ENCODE measurements at places on chromosomes 16 and 17.

DNA sequence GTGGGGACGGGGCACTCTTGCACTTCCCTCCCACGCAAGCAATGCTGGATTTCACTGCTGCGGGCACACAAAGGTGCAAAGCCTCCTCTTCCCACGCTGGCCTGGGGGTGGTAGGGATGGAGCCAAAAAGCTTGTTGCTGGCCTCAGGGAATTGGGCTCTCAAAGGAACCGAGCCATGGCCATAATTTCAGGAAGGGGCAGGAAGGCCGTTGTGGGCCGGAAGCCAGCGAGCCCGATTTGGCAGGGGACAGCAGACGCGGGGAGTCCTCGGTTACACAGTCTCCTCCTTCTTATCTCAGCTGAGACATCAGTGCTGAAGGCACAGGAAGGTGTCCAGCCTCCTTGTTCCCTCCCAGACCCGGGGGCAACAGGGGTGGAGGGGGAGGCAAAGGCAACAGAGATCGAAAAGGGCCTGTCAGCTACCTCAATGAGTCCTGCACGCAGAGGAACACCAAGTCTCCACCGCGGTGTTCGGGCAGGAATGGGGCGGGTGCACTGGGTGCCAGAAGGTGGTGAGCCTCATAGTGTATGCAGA, 59.5 kb downstream of the SLFN11 start:
- DNase-seq, result no peak

DNA sequence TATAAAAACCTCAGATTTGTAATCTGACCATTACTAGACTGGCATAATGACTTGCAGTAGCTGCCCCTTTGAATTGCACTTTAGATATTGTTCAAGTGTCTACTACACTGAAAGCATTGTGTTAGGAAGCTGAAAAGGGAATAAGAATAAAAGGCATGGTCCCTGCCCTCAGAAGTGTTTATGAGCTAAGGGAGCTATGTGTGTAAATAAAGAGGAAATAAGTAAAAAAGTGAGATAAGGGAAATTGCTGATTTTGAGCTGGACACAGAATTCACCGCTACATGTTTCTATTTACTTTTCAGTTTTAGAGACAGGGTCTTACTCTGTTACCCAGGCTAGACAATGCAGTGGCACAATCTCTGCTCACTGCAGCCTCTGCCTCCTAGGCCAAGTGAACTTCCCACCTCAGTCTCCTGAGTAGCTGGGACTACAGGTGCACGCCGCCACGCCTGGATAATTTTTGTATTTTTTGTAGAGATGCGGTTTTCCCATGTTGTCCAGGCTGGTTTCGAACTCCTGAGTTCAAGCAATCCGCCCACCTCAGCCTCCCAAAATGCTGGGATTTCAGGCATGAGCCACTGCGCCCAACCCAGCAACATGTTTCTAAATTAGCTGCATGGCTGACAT, 57.0 kb downstream of the GRB2 start:
- no peak for DNase-seq

DNA sequence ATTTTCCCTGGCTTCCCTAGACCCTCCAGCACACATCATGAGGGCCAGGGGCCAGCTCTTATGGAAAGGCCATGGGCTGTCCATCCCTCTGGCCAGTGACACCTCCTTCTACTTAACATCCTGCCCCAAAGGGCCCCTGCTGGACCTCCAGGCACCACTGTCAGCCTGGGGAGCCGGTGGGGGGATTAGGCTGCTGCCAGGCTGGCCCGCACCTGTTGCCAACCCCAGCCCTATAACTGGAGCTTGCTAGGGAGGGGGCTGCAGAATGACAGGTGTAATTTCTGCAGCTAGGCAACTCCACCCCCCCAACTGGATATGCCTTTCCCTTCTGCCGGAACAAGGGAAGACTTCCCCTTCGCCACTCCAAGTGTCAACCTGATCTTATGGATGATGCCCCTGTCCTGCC, 12.5 kb downstream of the RARA start:
- DNase-seq, result no peak

DNA sequence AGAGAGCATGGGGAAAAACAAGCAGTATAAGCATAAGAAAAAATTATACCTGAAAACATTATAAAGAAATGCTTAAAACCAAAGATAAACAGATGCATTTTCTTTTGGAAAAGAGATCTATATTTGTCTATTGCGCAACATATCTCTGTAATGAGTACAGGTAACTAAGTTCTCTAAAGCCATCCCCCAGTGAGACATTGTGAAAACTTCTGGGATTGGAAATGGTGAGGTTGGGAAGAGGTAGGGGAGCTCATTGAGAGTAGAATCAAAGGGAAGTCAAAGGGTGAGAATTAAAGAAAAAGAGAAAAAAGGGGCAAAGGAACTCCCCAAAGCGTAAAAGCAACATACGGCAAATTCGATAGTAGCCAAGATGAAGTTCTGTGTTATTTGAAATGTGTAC, 257.9 kb upstream of the RBFOX1 start:
- DNase-seq, result no peak

DNA sequence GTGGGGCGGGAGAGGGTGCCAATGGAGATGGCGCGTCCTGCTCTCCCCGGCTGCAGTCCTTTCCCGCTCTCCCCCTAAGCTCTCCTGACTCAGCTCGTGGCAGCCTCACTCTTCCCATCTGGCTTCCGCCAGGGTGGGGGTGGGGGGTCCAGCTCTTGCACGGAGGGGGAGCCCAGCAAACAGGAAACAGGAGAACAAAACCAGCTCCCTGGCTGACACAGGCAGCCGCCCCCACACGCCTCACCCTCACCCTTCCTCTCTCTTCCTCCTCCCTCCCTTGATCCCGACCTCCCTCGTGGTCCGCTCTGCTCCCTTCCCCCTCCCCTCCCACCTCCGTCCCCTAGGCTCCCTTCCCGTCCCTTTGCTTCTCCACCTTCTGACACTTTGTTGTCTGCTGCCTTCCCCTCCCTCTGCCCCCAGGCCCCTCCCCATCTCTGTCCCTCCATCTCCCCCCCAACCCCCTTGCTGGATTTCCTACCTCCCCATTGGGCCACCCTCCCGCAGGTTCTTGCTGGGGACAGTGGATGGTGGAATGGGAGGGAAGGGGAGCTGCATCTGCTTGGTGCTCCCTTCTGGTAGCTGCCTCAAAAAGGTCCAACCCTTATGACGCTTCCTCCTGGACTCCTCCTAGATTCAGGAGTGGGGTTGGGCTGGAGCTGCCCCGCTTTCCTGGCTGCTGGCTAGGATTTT, 23.7 kb downstream of the ARHGAP23 start:
- no peak for DNase-seq

GRCh38 chr17:67528751-67529436, 151.8 kb downstream of the PITPNC1 start:
- no peak for DNase-seq

- no peak for DNase-seq
Measured at GRCh38 chr16:82535262-82535661, 91.5 kb upstream of the CDH13 start.

- peak; percentile 21 for DNase-seq
Measured at GRCh38 chr16:26454102-26454501, 612.6 kb upstream of the C16orf82 start.

DNA sequence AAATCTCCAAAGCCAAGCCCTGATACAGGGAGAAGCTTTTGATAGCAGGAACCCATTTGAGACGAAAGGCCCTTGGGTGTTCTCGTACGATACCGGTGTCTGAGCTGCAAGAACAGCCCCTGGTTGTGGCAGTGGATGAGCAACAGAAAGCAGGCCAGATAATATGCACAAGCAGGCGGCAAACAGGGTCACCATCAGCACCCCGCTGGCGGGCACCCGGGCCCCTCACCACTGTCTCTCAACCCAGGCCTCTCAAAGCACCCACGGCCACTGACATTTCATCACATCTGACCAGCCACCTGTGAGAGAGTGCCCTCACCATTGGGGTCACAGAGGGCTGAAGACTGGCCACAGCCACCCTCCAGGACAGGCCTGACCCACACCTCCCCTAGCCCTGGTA, 230.4 kb downstream of the C16orf78 start:
- no peak for DNase-seq

- DNase-seq, result no peak
Measured at GRCh38 chr16:85707528-85708095, 18.9 kb upstream of the GINS2 start.

- peak; percentile 99 for DNase-seq
Measured at GRCh38 chr17:7014261-7014994, 2.0 kb downstream of the RNASEK start.

GRCh38 chr17:59315866-59316265, 15.6 kb upstream of the YPEL2 start:
- no peak for DNase-seq

GRCh38 chr16:53435066-53435688, 906 bp downstream of the RBL2 start:
- peak; percentile 85 for DNase-seq

DNA sequence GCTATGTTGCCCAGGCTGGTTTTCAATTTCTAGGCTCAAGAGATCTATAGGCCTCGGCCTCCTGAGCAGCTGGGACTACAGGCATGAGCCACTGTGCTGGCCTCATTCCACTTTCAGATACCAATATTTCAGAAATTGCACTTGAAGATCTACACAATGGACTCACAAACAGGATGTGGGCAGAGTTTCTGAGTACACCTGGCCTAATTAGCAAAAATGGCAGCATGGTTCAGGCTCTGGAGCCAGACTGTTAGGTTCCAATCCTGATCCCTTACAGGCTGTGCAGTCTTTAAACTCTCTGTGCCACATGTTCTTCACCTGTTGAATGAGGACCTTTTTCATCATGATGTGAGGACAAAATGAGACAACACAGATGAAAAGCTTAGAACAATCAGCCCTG, 32.2 kb downstream of the RNF157 start:
- DNase-seq, result no peak

DNA sequence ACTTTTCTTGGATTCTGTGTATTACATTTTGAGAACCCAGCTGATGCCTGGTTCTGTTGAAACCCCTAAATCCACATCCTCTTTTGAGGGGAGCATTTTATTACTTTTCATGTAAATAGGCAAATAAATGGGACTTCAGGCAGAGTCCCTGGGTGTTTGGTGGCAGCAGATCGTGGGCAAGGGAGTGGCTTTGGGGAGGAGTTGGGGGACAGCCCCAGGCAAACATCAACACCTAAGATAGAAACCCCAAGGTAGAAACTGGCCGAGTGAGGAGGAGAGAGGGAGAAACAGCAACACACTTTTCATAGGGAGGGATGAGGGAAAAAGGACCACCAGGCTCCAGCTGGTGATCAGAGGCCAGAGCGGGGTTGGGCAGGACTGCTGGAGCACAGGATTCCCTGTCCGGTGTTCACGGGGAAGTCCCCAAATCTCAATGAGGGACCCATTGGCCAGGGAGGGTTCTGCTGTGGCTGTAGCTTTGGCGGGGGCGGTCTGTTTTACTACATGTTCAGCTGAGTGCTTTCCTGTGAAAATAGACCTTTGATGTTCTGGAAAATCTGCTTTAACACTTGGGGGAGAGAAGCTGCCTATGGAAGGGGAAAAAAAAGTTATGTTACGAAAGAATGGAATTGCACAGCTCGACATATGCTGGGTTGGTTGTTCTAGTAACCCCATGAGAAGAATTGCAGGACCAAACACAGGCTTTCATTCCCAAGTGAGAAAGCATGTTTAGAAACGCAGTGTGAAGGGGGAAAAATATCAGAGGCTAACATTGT, 46.6 kb downstream of the MSI2 start:
- no peak for DNase-seq

- peak; percentile 85 for DNase-seq
Measured at GRCh38 chr17:38464251-38464722, 36.0 kb downstream of the ARHGAP23 start.
